ENCODE measurements at places on chromosomes 5 and 9.
A peak's percentile ranks its signal among the peaks of the same experiment; 100 is the strongest.

GRCh38 chr9:94139672-94140417 lies 55.6 kb downstream of the PTPDC1 start:
- H3K4me1 ChIP-seq, result peaks cover 24% of the 10 kb centered on the region
- DNase-seq, result peak; percentile 96
- no peaks in the 10 kb centered on the region for H3K36me3 ChIP-seq
- no peak overlapping the region for H3K4me3 ChIP-seq

GRCh38 chr5:139474890-139475791 lies 4.3 kb downstream of the SMIM33 start:
- H3K4me3 ChIP-seq, result no peak overlapping the region
- H3K27me3 ChIP-seq, result no peaks in the 10 kb centered on the region
- peak; percentile 87 for DNase-seq
- H3K27ac ChIP-seq, result peak overlapping the region; percentile 38
- peaks cover 15% of the 10 kb centered on the region for H3K36me3 ChIP-seq

- no peak overlapping the region for H3K27ac ChIP-seq
- no peaks in the 10 kb centered on the region for H3K4me1 ChIP-seq
- peaks cover 32% of the 10 kb centered on the region for H3K27me3 ChIP-seq
- DNase-seq, result no peak
- no peaks in the 10 kb centered on the region for H3K36me3 ChIP-seq
- H3K4me3 ChIP-seq, result no peak overlapping the region
These were observed 277.0 kb downstream of the HSPA4 start for GRCh38 chr5:133328800-133329199.

DNA sequence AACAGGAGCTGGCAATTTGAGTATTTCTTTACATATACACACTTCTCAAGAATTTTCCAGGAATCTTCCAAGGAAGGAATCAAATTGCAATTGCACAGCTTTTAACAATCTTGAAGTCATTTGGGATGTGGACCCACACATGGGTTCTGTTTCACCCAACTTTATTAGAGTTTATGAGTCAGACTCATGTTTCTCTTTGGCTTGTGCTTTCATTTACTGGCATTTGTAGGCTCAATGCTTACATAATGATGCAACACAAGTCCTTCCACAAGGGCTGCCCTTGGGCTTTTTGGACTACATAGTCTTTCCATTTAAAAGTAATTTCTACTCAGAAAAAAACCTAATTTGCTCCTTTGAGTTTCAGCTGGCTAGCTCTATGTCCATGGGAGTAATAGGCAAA lies 4.6 kb upstream of the CDC37L1 start:
- H3K36me3 ChIP-seq, result no peaks in the 10 kb centered on the region
- H3K27me3 ChIP-seq, result no peaks in the 10 kb centered on the region
- H3K4me3 ChIP-seq, result no peak overlapping the region
- peaks cover 4% of the 10 kb centered on the region for H3K4me1 ChIP-seq

All from IMR-90 (cell line).